Activated naive CD4-positive, alpha-beta T cell treated with Interleukin-2 at 50 U/mL for 16 hours (primary cell): ENCODE measurements at places on chromosomes 2 and 18.

- DNase-seq = no peak
These were observed 120.3 kb downstream of the FAM161A start for GRCh38 chr2:61733563-61733962.

DNA sequence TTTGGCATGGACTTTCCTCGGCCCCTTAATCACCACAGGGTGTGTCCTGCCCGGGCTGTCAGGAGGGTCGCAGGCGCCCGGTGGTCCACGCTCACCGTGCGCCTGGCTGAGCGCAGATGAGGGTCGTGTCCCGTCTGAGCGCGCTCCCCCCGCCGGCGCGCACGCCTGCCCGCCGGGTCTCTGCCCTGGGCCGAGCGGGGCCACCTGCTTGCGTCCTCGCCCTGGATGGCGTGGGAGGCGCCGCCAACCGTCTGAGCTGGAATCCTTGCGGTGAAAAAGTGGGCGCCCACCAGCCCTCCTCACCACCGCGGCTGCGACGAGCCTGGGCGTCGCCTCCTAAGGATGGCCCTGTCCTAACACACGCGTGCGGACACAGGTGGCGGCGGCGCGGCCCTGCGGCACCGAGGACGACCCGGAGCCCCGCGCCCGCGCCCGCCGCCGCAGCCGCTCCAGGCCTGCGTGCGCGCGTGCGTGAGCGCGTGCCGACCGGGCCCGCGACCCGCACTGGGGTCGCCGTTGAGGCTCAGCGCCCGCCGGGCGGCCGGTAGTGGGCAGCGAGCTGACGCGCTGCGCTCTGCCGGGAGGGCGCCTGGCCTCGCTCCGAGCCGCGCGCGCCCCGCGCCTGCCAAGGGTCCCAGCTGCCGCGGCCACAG, 126.6 kb downstream of the ARHGEF4 start:
- DNase-seq = no peak

- DNase-seq = no peak
These were observed 37.6 kb upstream of the B3GNT7 start for GRCh38 chr2:231357931-231358330.

- DNase-seq = no peak
These were observed 27.7 kb downstream of the IMPA2 start for GRCh38 chr18:12008842-12009580.
